ENCODE measurements at places on chromosomes 5 and 9.

- no peak for DNase-seq
Measured at GRCh38 chr5:80959768-80960442, at the start of gene RASGRF2. Gene RASGRF2 (plus strand): TSS chr5:80960363. CDS start chr5:80960739, 376 bp downstream.

DNA sequence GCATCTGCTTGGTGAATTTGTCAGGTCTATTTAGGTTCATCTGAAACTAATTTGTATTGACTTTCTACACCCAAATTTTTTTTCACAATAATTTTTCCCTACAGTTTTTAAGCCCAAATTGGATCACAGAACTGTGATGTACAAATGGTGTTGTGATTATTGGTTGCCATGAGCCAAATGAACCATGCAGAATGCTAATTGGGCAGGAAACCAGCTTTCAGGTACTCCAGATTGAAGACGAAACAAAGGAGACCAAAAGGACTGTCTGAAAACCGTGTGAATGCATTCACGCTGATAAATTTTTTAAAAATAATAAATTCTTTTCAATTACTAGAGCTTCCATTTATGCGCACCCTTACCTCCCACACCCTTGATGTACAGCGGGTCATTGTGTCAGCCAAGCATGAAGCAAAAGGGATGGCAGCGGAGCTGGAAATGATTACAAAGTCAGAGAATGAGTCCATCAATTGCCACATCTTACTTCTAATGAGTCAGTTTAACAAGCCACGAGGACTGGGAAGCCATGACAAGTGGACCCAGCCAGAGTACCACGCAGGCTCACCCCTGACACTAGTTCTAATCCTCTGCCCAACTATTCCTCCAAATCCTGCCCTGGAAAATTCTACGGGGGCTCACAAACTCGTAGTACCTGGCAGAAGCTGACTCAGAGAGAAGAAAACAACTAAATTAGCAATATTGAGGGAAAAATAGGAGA, 66.5 kb downstream of the SEMA6A start:
- DNase-seq = no peak

DNA sequence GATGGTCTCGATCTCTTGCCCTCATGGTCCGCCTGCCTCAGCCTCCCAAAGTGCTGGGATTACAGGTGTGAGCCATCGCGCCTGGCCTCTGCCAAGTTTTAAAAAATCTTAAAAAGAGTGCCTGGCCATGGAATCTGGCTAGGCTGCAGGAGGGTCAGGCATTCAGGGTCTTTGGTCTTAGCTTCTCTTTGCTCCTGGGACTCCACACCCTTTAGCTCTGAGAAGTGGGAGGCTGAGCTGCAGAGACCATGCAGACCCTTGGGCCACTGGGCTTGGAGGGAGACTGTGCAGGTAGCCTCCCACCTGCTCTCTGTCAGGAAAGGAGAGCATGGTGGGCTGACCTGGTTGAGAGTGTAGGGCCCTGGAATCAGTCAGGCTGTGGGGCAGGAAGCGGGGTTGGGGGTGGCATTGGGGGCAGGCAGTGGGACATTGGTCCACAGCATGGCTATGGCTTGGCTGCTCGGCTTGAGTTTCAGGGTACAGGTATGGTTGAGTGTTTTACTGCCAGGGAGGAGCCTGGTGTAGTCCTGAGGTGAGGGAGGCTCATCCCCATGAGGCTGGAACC, 20.8 kb downstream of the PHF2 start:
- DNase-seq = no peak

GRCh38 chr5:14156650-14157492, 13.7 kb downstream of the TRIO start:
- DNase-seq = no peak

GRCh38 chr9:77595426-77596095, 52.6 kb downstream of the GNA14 start:
- peak; percentile 31 for DNase-seq

DNA sequence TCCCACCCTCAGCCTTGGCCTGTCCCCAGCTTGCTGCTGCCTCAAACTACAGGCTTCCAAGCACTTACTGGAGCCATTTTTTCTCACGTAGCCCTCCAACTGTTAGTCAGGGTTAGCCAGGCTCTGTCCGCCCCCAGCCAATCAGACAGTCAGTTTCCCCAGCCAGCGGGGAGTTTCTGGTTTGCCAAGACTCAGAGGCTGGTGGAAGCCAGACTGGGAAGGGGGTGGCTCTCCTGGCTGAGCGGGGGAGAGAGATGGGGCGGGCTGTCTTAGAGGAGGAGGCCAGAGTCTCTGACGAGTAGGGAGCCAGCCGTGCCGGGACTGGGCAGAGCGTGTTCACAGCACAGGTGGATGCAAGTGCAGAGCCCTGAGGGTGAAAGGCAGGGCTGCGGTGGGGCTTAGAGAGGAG, 15.3 kb downstream of the PROP1 start:
- DNase-seq = no peak

- DNase-seq = peak; percentile 4
Measured at GRCh38 chr5:31186672-31187267, 6.7 kb upstream of the CDH6 start.

- no peak for DNase-seq
Measured at GRCh38 chr9:33651125-33651524, 127.1 kb downstream of the ANKRD18B start.

All from NCI-H1092 (cell line).